ENCODE measurements at places on chromosomes 5 and 9.

GRCh38 chr9:102779356-102779755 lies 215.8 kb upstream of the CYLC2 start:
- DNase-seq, result no peak

DNA sequence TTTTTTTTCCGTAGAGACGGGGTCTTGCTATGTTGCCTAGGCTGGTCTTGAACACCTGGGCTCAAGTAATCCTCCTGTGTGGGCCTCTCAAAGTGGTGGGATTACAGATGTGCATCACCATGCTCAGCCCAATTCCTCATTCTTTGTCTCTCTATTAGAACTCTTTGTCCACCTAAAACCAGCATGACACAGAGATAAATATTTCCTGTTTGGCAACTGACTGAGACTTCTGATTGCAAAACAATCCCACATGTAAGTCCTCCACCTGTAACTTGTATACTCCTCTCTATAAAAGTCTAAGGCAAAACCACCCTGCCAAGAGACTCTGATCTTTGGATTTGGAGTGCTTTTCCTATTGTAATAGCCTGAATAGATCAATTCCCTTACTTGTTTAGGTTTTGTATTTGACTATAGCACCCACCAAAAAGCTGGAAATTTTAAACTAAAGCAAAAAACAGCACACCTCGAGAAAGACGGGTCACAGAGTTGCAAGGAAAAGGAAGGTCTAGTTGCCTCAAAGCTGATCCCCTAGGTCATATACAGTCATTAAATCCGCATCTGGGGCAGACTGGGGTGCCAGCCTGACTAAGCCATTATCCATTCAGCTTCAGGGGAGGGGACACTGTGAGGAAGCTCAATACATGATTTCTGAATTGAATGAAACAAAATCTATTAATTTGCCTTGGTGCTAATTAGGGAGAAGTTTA lies 13.5 kb upstream of the KIF27 start:
- DNase-seq, result no peak

- DNase-seq, result no peak
Observed at GRCh38 chr5:104513121-104513602, 950.6 kb upstream of the NUDT12 start.

GRCh38 chr9:754150-754931 lies 87.2 kb upstream of the DMRT1 start:
- no peak for DNase-seq

DNA sequence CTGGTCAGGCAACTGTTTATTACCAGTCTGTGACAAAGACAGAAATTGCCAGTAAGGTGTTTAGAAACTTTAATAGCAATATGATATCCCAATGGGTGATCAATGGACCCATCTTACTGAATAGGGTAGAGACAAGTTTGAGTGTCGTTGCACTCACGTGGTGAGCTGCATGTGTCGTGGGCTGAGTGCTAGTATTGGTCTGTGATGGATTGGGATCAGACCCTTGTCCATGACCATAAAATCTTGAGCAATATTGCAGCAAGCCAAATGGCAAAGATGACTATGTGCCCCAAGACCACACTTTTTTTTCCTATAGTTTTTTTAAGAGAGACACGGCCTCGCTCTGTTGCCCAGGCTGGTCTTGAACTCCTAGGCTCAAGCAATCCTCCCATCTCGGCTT lies 114.5 kb downstream of the PALM2AKAP2 start:
- peak; percentile 68 for DNase-seq

DNA sequence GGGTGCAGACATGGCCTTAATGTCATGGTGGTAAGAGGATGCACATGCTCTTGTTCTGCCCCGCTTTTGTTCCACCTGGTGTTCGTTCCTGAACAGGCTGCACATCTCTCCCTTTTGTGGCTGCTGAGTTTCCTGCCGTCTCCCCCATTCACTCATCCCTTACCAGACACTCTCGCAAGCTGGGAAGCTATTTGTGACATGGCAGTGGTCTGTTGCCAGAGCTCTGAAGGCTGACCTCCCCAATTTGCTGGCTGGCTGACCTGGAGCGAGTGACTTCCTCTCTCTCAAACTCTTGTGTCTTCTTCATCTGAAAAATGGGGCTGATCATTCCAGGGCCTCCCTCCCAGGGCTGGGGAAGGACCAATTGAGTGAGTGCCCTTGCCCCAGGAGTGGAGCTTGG lies 35.9 kb downstream of the HRH2 start:
- no peak for DNase-seq

DNA sequence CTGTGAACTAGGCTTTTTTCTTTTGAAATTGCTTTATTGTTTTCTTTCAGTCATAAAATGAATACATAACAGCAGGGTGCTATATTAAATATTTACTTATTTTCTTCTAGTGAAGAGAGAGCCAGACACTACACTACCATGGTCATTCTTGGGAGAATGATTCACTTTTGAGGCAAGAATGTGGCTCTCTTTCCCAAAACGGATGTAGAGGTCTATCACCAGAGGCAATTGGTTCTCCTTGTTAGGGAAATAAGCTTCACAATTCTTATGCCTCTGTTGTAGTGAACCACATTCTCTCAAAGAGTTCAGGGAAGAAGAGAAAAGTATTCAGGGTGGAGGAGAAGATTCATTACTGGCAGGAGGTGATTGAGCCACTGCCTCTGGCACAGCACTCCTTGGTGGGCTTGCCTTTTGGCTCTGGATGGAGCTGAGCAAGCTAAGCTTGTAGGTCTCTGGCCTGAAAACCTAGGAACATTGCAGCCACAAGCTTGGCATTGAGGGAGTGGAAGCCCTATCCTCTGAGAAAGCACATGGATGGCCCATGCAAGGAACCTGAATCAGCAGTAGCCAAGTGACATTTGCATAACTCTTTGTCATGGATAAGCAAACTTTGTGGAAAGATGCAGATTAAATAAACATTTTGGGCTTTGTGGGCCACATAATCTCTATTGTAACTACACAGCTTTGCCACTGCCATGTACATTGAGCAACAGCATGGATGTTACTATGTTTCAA lies 179.0 kb upstream of the TNC start:
- DNase-seq, result no peak

DNA sequence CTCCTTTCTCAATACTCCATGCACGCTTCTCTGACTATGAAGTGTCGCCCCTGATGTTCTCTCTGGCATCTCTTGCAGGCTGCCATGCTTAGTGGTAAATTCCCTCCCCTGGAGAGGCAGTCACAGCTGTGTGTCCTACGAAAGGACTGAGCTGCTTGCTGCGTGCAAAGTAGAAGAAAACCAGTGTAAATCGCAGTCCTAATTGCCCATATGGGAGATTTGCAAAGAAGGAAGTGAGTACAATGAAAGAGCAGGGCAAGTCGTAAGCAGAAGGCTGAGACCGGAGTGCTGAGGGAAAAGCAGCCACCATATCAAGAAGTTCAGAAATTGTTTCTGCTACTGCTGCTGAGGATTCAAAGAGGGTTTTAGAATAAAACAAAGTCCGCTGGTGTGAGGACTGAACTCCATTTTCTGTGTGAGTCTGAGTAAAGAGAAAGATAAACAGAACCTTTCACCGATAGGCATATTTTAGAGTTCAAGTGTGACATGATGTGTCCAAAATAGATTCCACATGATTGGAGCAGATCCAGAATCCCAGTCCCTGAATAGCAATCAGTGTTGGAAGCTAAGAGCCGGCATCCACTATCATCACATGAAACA lies 507.8 kb upstream of the MPDZ start:
- DNase-seq, result no peak

DNA sequence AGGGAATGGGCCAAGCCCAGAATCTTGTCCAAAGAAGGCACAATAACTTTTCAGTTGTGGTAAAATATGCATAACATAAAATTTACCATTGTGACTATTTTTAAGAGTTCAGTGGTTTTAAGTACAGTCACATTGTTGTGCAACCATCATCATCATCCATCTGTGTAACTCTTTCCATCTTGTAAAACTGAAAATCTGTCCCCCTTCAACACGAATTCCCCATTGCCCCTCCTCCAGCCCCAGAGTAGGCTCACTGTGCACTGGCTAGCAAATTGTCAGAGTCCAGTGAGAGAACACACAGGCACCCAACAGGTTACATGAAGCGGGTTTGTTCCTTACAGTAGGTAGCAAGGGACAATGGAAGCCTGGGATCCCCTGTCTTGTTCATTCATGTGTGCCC lies 13.7 kb downstream of the BARX1 start:
- DNase-seq, result no peak

DNA sequence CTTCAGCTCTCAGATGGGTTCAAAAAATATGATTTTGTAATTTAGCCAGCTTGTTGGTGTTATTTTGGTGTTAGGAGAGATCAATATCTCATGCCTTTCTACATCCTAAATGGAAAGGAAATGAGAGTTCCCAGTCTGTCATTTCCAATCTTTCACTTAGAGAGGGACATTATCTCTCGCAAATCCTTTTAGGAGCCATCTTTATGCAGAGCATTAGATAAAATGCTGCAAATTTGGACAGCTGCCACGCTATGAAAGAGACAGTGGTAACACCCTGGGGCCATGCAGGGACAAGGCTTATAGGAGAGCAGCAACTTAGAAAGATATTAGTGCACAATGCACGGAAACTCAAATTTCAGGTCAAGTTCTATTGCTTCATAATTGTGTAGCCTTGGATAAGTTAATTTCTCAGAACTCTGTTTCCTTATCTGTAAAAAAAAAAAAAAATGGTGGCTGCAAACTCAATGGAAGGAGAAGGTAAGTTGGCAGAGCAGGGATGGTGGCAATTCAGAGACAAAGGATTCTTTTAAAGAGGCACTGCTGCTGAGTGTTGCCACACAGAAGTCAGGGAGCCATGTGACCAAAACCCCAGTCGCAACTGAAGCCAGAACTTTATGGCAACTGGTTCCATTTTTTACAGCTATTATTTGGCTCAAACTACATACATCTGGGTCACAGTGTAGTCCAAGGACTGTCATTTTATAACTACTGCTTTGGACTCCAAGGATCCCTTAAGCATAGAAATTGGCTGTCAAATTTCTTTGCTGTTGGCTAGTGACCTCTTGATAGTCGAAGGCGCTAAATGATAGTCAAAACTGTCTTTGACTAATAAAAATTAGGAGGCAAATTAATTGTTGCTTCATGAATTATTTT lies 210.2 kb downstream of the FRMD3 start:
- DNase-seq, result no peak

DNA sequence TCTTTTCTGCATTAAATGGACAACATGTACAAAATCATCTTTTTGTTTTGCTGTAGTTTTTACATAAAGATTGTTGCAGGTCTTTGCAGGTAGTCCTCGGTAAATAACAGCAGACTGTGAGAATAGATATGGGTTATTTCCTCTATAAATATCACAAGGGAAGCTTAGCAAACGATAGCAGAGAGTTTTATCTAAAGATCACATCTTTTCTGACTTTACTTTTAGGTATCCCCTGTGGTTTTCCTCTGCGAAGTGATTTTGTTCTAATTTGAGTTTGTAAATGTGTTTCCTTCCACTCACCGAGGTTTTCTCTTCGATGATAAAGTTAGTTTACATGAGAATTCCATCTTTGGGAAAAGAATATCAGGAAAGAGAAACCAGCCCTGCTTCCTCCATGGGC lies 109.6 kb downstream of the EGFLAM start:
- no peak for DNase-seq

DNA sequence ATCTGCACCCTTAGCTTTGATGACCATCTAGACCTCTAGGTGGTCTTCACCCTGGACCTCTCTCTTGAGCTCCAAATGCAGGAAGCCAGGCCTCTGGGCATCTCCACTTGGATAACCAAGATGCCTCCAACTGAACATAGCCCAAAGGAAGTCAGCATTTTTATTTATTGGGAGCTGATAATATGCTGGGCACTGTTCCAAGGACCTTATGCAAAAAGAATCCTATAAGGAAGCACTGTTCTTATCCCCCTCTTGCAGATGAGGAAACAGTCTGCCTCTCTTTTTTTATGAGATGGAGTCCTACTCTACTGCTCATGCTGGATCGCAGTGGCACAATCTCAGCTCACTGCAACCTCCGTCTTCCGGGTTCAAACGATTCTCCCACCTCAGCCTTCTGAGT lies 219.9 kb downstream of the CDK5RAP2 start:
- no peak for DNase-seq

GRCh38 chr5:173688703-173689102 lies 72.3 kb upstream of the BOD1 start:
- no peak for DNase-seq

DNA sequence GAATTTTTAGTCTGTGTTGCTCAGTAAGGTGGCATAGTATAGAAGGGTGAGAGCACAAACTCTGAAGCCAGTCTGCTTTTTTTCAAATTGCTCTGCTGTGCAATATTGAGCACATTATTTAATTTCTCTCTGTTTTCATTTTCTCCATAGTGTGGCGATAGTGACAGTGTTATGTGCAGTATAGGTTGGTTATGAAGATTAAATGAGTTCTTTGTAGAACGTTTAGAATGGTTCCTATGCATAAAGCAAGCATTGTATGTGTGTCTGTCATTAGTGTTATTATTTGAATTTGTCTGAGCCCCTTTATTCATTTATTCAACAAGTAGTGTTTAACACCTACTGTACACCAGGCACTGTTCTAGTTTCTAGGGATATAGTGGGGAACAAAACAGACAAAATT lies 9.2 kb downstream of the PRR16 start:
- no peak for DNase-seq

DNA sequence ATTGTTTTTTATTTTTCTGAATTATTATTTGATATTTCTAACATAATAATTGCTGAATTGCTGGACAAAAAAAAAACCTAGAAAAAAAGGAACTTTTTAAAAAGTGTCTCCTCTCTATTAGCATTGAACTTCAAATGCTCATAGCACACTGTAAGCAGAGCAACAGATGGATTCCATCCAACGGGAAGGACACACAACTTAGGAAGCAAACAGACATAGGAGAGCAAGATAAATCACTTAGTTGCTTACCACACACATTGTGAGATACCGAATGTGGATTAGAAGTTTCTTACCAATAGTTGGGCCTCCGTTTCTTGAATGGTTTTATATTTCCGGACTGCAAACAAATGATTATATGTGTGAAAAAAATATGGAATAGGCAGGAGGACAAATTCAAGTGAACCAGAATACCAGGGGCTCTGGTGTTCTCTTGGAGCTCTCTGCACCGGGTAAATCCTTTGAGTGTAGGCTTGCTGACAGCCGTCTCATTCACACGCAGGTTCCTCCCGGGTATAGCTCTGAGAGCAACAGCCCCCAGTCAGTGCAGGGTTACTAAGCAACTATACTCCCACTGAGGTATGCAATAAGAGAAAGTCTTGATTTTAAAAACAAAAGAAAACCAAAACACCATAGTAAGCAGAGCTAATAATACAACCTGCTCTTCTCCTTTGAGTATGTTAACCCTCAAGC lies 217.6 kb downstream of the TMEM167A start:
- no peak for DNase-seq

GRCh38 chr9:26500471-26500870 lies 392.1 kb downstream of the CAAP1 start:
- DNase-seq, result no peak

GRCh38 chr9:34267660-34268059 lies 61.4 kb downstream of the KIF24 start:
- no peak for DNase-seq

GRCh38 chr9:34197756-34198711 lies 19.2 kb downstream of the UBAP1 start:
- DNase-seq, result no peak

- peak; percentile 28 for DNase-seq
Observed at GRCh38 chr5:10351199-10351905, 2.1 kb upstream of the MARCHF6 start.

- DNase-seq, result no peak
Observed at GRCh38 chr5:74633695-74634094, 6.8 kb downstream of the ENC1 start.

All from activated CD4-positive, alpha-beta T cell treated with anti-CD3 and anti-CD28 coated beads, Interleukin-10, Interleukin-2, amounts not matched to agents 100 ng/mL and 50 ng/mL, durations not matched to agents 16 hours and 8 hours (primary cell).